GM23338 (cell line): ENCODE measurements at places on chromosomes 13 and 19. TPM values are rescaled to one million over a fixed set of nuclear protein-coding genes. Genes with fewer than 3 reads are reported as not detected.
A peak's percentile ranks its signal among the peaks of the same experiment; 100 is the strongest.

GRCh38 chr13:39684531-39685137, 29.2 kb downstream of the COG6 start:
- peak; percentile 72 for DNase-seq

Gene SF3A2
- 67.7 and 76.0 TPM in 2 replicates for polyA plus RNA-seq

Gene CYP2A6
- 0.39 TPM in 1 of 2 replicates, not detected in the other for polyA plus RNA-seq

Gene ZNF610
- polyA plus RNA-seq = 4.7 and 5.3 TPM in 2 replicates

DNA sequence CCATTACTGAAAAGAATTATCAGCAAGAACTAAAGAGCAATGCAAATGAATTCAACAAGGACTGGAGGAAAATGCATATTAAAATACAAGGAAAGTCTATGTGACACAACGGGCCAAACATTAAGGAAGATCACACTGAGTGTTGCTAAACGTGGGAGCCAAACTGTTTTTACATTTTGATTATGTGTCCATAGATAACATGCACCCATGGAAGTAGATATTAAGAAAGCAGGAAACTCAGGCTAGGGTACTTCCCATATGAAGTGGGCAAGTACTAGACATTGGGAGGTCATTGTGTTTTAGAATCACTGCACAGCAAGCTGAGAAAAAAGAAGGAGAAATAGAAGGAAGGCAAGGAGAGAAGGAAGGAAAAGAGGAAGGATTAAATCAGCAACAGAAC, 161.8 kb downstream of the KCTD12 start:
- no peak for DNase-seq

Gene MATK
- 13.4 and 14.1 TPM in 2 replicates for polyA plus RNA-seq

GRCh38 chr13:21309542-21310172, 133.2 kb downstream of the MRPL57 start:
- no peak for DNase-seq

DNA sequence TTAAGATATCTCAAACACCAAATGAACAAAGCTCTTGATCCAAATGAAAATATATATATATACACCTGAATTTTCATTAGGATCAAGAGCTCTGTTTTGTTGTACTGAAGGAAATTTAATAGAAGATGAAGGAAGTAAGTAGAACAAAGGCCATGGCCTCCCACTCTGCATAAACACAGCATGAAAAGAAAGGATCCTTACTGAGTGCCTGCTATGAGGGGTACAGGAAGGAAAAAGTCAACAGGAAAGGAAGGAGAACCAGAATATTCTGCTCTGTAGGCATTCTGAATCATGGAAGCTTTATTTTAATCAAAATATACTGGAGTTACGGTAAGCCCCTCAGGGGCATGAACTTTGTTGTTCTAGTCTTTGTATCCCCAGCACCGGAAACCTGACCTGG, 22.1 kb downstream of the TMTC4 start:
- DNase-seq = no peak

Gene SOX21
- 1.7 and 2.3 TPM in 2 replicates for polyA plus RNA-seq

DNA sequence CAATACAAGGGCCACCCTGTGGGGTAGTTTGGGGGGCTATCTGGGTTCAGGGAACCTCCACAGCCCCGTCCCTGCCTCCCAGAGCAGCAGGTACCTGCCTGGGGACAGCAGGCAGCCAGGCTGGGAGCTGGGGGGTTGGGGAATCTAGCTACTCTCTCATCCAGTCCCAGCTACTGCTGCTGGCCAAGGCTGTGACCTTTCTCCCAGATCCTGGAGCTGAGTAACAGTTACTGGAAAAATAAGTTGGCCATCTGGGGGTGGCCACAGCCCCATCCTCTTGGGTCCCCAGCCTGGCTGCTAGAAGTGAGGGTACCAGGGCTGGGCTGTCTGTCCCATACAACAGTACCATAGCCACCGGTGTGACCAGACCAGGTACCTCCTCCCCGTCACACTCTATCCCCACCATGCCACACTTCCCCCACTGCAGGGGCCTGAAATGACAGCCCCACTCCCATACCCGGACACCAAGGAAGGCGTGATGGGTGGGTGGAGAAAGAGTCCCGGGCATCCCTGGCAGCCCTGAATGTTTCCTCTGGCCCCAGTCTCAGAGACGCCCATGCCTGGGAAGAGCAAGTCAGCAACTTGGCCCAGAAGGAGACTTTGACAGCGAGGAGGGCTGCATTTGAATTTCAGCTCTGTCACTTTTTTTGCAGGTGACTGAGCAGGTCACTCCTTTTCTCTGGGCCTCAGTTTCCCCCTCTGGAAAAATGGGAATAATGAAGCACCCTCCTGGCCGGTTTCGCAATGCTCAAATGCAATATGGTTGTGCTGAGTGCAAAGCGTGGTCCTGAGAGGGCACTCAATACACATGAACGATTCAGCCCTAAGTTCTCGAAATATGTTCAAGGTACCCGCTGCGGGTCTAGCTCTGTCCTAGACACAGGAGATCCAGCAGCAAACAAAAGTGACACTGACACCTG, 30.7 kb upstream of the NFIC start:
- DNase-seq = no peak

DNA sequence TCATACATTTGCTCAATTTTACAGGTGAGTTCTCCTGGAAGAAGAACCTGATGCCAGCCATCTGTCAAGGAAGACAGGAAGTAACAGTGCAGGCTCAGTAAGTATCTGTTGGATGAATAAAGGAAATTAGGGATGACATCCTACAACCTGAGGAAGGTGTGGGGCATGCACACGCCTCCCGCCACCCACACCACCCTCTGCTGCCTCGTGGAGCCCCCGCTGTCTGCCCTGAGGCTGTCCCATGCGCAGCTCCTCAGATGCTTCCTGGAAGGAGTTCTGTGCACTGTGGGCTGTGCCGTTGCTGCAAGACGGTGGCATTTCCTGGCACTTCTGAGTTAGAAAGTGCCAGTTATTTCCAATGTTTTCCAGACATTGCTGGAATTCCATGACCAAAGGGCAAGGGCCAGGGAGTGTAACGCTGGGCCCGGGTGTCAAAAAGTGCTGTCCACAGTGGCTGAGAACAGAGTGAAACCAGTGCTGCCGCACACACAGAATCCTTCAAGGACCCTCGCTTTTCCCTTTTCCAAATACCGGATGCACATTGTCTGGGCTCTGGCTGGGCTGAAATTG, 4.2 kb upstream of the TEX29 start:
- no peak for DNase-seq

Gene STAP2
- 20.7 and 21.7 TPM in 2 replicates for polyA plus RNA-seq

Gene GIPR
- 1.2 and 1.4 TPM in 2 replicates for polyA plus RNA-seq
